NCI-H524 treated with DMSO at 0.1 percent for 48 hours (cell line): ENCODE measurements at places on chromosomes 5 and 9.

DNA sequence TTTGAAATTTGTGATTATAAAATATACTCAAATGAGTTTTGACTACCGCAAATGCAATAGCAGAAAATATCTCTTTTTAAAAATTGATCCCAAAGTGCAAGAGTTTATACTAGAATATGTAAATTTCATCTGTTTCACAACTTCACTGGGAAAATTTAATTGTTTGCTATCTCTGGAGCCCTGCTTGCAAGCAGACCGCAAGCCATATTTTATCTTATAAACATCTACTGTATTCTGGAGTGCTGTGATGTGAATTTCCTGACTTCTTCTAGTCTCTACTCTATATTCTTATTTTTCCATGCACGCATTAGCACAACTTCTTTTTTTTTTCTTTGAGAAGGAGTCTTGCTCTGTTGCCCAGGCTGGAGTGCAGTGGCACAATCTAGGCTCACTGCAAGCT, 98.7 kb downstream of the DROSHA start:
- no peak for DNase-seq

DNA sequence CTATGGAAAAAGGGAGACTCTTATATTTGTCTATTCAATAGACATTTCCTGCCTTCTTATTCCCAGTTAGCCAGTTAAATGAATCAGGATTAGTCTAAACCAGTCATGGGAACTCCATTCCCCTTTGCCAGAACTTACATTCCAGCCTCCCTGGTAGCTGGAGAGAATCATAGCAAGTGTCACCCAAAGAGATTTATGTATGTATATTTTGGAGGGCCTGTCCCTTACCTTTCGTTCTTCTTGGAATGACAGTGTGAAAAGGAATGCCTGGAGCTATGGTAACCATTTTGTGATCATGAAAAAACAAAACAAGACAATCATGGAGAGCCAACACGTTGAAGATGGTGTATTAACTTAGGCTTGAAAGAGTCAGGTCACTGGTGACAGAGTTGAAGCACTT, 627.7 kb downstream of the CCDC171 start:
- DNase-seq: no peak

GRCh38 chr5:179344431-179345182, 654 bp downstream of the ADAMTS2 start:
- DNase-seq: no peak

DNA sequence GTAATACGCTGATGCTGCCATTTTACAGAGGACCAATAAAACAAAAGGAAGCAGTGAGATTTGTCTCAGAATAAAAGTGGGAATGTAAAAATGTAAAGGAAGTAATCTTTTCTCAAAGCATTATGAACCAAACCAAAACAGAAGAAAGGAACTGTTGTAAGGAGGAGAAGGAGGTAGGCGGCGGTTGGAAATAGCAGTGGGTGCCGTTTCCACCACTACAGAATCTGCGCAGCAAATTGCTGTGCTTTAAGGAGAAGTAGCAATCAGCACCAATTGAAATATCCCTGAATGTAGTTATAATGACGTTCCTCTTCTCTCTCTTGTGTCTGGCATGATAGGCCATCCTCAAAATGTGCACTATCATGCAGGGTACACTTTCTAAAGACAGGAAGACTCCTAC, 455.1 kb upstream of the TLE4 start:
- no peak for DNase-seq

- no peak for DNase-seq
These were observed 182.0 kb upstream of the WWC1 start for GRCh38 chr5:168109441-168109840.

GRCh38 chr5:9928326-9928725, 298.2 kb upstream of the TAS2R1 start:
- DNase-seq: no peak

- DNase-seq: no peak
These were observed 1613.8 kb downstream of the MAT2B start for GRCh38 chr5:165119175-165119574.

- no peak for DNase-seq
These were observed 26.3 kb upstream of the GABRP start for GRCh38 chr5:170757182-170757601.

DNA sequence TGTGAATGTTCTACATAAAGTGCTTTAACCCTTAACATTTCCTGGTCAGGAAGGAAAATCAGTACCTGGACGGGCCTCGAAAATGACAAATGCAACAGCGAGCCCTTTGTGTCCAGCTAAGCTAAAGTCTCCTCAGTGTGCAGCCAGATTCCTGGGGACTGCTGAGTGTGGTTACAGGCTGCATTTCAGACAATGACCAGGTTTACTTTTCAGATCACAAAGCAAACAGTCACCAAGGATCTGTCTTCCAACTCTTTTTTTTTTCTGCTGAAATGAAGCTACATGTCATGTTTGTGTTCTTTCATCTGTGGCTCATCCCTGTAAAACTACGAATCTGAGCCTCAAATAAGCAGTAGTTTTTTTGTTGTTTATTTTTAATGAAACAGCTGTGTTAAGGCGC, 20.8 kb downstream of the SLC46A2 start:
- DNase-seq: no peak
